ENCODE measurements at places on chromosomes 12 and 14.

GRCh38 chr12:115598871-115599811 lies 678.4 kb downstream of the MED13L start:
- DNase-seq, result no peak

GRCh38 chr14:67059596-67059995 lies 129.6 kb upstream of the GARIN2 start:
- DNase-seq, result no peak

- no peak for DNase-seq
Observed at GRCh38 chr14:75884198-75884611, 97.6 kb downstream of the TGFB3 start.

DNA sequence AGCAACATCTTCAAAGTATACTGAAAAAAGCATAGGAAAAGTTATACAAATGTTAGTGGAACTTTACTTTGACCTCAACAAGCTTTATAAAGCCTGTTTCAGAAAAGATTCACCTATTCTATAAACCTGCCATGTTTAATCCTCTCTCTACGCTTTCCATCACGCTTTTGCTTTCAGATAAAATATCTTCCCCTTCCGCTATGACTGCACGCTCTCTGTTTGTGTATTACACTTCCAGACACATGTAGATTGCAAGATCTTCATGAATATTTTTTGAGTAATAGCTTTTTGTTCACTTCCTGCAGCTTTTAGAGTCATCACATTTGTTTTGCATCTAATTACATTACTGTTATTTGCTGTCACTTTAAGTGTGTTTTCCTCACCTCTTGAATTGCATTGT lies 271.4 kb downstream of the RASSF9 start:
- no peak for DNase-seq

DNA sequence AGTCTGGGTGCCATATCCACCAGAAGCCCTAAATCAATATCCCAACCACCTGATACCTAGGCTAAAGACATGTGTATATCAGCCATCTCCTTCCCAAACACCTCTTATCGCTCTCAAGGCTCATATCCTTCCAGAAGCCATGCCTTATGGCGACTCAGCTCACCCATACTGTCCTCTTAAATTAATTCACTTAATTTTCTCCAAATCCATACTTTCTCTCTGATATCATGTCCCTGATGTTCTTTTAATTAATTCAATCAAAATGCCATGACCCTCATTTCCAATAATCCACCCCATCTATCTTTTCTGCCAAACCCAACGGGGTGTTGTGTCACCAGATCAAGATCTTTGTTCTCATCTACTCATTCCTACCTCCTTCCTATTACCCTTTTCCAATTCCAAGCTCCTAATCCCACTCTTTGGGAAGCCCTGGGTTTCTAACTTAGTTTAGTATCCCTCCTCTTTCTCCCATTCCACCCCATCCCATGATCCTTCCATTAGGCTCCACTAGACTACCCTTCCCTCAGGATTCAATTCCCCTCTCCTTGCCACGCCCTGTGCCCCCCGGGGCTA lies 723 bp downstream of the ATF7 start:
- no peak for DNase-seq

DNA sequence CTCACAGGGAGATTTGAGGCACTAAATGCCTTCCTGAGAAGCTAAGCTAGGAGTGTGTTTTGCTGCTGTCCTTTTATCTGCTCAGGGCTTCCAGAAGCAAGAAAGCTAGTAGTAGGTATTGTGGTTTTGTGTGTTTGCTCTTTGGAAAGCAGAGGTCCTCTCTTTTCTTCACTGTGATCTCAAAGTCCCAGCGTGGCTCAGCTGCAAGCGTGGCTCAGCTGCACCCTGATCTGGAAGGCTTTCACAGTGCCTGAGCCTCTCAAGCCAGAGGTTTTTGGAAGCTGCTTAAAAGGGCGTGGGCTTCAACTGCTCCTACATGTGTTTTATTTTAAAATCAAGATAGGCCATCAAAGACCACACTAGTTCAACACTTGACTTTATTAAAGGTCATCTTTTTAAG lies 337.4 kb upstream of the RGS6 start:
- DNase-seq, result no peak

- DNase-seq, result no peak
Observed at GRCh38 chr14:85508863-85509262, 21.1 kb upstream of the FLRT2 start.

GRCh38 chr14:102902523-102903247 lies 19.8 kb upstream of the AMN start:
- no peak for DNase-seq

DNA sequence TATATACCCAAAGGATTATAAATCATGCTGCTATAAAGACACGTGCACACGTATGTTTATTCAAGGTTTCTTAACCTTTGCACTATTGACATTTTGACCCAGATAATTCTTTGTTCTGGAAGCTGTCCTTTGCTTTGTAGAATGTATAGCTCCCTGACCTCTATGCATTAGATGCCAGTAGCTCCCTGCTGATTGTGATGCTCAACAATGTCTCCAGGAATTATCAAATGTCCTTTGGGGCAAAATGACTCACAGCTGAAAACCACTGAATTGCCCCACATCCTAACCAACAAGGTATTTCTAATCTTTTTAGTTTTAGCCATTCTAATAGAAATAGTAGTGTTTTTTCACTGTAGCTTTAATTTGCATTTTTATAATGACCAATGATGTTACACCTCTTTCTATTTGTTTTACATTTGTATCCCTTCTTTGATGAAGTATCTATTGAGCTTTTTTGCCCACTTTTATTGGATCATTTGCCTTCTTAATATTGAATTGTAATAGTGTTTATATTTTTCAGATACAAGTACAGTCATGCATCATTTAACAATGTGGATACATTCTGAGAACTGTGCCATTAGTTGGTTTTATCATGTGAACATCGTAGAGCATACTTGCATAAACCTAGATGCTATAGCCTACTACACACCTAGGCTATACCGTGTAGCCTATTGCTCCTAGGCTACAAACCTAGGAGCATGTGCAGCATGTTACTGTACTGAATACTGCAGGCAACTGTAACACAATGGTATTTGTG lies 10.4 kb upstream of the NOPCHAP1 start:
- DNase-seq, result no peak

DNA sequence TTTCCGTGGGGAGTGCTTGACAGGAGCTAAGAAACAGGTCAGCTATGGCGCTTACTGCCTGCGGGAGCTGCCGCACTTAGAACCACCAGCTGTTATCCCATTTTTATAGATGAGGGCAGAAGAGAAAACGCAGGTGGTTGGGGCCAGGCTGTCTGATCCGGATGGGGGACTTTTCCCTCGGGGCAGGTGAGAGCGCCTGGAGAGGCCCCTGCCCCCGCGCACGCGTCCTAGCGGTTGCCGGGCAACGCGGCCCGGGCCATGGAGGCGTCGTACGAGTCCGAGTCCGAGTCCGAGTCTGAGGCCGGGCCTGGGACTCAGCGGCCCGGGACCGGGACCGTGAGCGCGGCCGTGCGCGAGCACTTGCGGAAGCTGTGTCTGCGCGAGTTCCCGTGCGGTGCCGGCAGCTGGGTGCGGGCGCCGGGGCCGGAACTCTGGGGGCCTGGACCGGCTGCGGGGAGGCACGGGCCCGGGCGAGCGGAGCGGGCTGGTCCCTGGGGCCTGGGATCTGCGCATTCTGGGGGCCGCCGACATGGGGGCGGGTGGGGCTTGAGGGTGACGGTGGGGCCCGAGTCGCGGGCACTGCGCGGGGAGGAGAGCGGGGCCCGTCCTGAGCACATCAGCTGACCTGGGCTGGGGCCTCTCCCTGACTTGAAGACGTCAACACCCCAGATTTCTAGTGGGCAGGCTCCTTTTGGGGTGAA lies at the start of gene LRRC43:
LRRC43 (plus strand) TSS at position 237 of the 701 bp plus-strand sequence; CDS start at position 259, 22 bp downstream.
- DNase-seq, result no peak

GRCh38 chr12:108173160-108173559 lies 44.1 kb downstream of the WSCD2 start:
- DNase-seq, result no peak

GRCh38 chr14:100796946-100797345 lies 29.0 kb upstream of the MEG3 start:
- DNase-seq, result no peak

- no peak for DNase-seq
Observed at GRCh38 chr12:130711756-130712155, 4.3 kb downstream of the RIMBP2 start.

GRCh38 chr14:24258548-24259265 lies 4.3 kb downstream of the TGM1 start:
- no peak for DNase-seq

DNA sequence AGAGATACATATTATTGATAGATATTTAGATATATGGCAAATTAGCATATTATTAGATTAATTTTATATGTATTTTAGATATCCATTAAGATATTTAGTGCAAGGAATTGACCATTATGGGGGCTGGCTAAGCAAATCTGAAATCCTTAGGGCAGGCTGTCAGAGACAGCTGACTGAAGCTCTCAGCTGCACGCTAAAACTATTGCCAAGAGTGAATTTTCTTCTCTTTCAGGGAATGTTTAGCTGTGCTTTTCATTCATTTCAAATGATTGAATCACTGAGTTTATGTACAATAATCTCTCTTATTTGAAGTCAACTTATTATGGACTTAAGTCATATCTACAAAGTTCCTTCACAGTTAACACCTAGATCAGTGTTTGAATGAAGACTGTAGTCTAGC lies 566.5 kb downstream of the LRFN5 start:
- no peak for DNase-seq

- DNase-seq, result no peak
Observed at GRCh38 chr12:69533844-69534243, 51.4 kb upstream of the CCT2 start.

DNA sequence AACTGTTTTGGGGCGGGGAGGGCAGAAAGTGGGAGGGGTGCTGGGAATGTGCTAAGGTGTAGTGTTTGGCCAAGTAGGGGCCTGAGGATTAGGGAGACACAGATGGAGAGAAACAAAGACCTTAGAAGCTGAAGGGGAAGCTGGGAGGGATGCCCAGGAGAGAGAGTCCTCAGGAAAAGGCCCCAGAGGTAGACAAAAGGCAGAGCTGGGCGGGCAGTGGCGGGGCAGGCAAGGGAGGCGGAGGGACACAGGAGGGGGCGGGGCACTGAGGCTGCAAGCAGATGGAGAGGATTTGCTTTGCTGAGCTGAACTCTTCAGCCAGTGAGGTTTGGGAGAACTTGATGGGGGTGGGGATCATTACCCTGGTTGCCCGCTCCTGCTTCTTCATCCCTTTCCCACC lies 2.8 kb downstream of the PTMS start:
- peak; percentile 32 for DNase-seq

GRCh38 chr14:68797121-68797670 lies 4.3 kb upstream of the ZFP36L1 start:
- DNase-seq, result no peak

- DNase-seq, result no peak
Observed at GRCh38 chr12:128008341-128008740, 258.6 kb upstream of the TMEM132C start.

GRCh38 chr12:60210756-60211155 lies 614.9 kb downstream of the SLC16A7 start:
- DNase-seq, result no peak

GRCh38 chr12:599756-600155 lies 63.5 kb downstream of the NINJ2 start:
- no peak for DNase-seq

GRCh38 chr12:68199127-68199526 lies 26.5 kb downstream of the IL26 start:
- DNase-seq, result no peak

DNA sequence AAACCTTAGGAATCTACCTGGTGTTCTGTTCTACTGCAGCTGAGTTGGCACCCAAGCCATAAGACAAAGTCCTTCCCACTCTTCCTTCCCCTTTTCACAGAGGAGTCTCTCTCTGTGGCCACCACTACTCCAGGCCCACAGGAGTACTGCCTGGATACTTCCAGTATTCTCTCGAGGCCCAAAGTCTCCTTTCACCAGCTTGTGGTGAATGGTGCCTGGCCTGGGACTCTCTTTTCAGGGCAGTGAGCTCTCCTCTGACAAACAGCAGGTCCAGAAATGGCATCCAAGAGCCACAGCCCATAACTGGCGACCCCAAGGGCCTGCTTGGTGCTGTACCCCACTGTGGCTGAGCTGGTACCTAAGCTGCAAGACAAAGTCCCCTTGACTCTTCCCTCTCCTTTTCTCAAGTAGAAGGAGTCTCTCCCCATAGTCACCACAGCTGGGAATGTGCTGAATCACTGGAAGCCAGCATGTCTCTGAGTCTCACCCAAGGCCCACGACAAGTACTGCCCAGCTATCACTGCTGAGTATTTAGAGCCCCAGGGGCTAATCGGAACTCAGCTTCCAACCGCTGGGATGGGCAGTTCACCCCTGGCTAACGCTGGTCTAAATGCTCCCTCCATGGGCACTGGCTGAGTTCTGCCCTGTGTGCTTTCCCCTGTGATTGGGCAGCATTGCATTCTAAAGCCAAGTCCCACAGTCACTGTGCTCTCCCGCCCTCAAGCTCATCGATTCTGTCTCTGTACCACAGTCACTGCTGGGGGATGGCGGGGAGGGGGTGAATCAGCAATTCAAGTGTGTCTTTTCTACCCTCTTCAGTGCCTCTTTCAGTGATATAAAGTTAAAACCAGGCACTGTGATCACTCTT lies 6.1 kb downstream of the A2ML1 start:
- DNase-seq, result no peak

DNA sequence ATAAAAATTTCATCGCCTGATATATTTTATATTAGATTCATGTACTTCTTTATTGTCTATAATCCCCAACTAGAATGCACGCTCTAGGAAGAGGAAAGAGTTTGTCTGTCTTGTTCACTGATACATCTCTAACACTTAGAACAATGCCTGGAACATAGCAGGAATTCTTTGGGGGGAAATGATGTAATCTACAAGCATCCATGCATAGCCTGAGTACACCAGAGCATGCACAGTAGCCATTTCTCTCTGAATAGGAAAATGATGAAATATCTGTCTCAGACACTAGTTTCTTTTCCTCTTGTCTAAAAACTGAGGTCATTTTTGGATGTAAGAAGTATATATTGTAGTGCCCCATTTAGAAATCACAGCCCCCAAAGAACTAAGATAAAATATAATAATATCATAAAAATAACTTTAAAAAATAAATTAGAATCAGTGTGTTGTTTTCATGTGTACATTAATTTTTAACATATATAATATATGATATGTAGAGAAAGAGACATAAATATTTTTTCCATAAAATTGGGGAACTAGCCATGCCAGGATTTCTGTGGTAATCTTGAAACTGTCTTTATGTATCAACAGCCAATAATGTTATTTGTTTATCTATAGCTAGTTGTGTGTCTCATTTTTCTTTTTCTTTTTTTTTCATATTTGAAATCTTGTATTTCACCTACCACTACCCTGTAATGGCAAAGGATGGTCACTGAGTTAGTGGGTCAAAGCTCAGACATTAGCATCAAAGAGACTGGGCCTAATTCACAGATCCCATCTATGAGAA lies 155.6 kb upstream of the TMCC3 start:
- no peak for DNase-seq

Data from NCI-H2081 (cell line).